Adipocyte (in vitro differentiated cells): ENCODE measurements at places on chromosomes 1 and 21.

- no peak for DNase-seq
Observed at GRCh38 chr1:188043536-188044245, 1214.9 kb downstream of the PLA2G4A start.

DNA sequence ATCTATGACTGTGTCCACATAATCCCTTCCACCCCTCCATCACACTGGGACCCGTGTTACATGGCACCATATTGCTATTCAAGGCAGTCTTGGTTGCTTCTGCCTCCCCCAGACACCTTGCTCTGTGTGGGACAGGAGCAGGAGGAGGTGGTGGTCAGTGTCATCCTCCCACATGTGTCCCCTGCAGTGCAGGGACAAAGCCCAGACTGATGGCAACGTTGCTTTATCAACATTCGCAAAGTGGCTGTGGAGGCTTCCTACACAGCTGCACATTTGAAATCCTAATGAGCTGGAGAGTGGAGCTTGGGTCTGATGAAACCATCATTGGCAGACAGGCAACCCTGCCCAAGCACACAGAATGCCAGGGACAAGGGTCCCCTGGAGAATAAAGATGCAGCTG is 26.2 kb downstream of the TRIM67 start:
- DNase-seq, result no peak

GRCh38 chr1:42148166-42148565 is 5.0 kb upstream of the GUCA2B start:
- DNase-seq, result no peak

DNA sequence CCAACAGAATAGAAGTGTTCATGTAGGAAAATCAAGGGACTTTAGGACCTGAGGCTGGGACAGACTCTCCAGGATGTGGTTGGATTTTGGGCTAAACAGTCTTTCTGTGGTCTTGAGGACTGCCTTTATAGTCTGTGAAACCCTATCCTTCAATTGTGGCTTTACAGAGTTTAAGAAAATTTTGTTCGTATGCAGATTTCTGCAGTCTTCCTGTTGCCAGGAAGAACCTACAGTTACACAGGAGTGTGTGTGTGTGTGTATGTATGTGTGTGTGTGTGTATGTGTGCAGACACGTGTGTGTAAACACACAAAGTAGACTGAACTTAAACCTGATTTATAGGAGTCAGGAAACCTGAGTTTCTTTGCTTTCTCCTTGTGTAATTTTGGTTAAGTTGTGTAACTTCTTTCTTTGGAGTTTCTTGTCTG is 22.8 kb downstream of the NEK7 start:
- DNase-seq, result peak; percentile 58

- no peak for DNase-seq
Observed at GRCh38 chr1:46186076-46186475, 9.8 kb upstream of the P3R3URF start.

DNA sequence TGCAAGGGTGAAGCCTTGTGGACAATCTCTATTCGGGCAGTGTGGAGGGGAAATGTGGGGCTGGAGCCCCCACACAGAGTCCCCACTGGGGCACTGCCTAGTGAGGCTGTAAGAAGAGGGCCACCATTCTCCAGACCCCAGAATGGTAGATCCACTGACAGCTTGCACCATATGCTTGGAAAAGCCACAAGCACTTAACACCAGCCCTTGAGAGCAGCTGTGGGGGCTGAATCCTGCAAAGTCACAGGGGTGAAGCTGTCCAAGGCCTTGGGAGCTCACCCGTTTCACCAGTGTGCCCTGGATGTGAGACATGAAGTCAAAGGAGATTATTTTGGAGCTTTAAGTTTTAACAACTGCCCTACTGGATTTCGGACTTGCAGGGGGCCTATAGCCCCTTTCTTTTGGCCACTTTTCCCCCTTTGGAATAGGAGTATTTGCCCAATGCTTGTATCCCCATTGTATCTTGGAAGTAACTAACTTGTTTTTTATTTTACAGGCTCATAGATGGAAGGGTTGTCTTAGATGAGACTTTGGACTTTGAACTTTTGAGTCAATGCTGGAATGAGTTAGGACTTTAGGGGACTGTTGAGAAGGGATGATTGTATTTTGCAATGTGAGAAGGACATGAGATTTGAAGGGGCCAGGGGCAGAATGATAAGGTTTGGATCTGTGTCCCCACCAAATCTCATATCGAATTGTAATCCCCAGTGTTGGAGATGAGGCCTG is 16.3 kb upstream of the COL6A1 start:
- DNase-seq, result no peak
